ENCODE measurements at places on chromosomes 1 and 21. TPM values are rescaled to one million over a fixed set of nuclear protein-coding genes. Genes with fewer than 3 reads are reported as not detected.
A peak's percentile ranks its signal among the peaks of the same experiment; 100 is the strongest.

DNA sequence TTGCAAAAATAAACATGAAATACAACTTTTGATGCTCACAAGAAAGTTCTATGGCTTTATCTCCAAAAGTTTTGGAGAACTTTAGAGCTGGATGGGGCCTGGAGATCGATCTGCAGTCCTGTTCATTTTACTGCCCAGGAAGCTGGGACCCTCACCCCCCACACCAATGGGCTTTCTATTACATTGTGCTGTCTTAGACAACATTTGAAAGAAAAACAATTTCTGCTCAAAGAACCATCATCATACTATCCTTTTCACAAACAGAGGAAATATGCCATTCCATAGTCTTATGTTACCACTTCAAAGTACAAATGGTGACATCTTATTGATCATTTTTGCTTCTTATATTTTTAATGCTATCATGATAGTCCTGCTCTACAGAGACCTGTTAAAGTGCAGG is 2.0 kb upstream of the HNRNPU start:
- no peak for DNase-seq

GRCh38 chr21:14991957-14992356 is 72.8 kb downstream of the NRIP1 start:
- DNase-seq: no peak

DNA sequence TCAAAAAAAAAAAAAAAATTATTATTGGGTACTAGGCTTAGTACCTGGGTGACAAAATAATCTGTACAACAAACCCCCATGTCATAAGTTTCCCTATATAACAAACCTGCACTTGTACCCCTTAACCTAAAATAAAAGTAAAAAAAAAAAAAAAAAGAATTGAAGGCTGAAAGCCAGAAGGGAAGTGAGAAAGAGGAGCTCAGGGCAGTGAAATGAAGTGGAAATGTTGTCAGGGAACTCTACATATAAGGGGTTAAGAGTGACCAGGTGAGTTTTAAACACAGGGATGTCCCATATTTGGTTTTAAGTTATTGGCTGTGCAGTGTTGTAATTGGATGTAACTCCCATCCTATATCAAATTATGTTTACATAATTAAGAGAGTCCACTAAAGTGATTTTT is 85.7 kb upstream of the ABCD3 start:
- no peak for DNase-seq

- peak; percentile 74 for DNase-seq
Observed at GRCh38 chr1:178379807-178380206, 117.0 kb downstream of the CLEC20A start.

ARHGEF11 gene
- total RNA-seq: 33.7 TPM

- peak; percentile 54 for DNase-seq
Observed at GRCh38 chr1:183635099-183635605, 431 bp downstream of the ARPC5 start.

ZSCAN20 gene
- 3.9 TPM for total RNA-seq

GRCh38 chr1:38173157-38173831 is 126.7 kb upstream of the POU3F1 start:
- no peak for DNase-seq

- DNase-seq: peak; percentile 89
Observed at GRCh38 chr1:37394574-37395464, 79.6 kb upstream of the ZC3H12A start.
